GM23338 (cell line): ENCODE measurements at places on chromosomes 1 and 21.

GRCh38 chr1:37919277-37919676 lies 27.6 kb downstream of the INPP5B start:
- DNase-seq = peak; percentile 71

DNA sequence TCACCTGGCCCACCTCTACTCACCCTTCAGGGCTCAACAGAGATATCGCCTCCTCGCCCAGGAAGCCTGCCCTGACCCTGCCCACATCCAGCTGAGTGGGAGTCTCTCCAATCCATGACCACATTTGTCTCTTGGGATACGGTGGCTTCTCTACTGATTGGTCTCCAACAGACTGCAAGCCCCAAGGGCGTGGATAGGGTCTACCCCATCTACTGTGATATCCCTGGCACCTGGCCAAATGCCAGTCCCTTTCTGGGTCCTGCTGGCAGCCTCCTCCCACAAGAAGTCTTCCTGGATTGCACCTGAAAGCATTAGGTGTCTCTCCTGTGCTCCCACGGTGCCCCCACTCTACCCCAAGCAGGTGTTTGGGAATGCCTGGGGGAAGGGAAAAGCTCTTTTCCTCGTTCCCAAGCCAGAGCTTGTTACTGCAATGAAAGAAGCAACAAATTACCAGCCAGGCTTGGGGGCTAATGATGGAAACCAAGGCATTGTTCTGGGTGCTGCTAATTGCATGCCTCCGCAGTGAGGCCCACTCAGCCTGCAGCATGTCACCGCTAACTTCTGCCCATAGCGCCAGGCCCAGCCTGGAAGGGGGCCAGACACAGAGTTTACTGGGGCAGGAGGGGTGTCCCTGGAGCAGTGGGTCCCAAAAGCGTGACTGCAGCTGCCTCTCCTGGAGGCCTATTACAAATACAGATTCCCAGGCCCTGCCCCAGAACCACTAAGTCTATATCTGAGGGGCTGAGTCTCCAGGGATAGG lies 90.7 kb upstream of the IFFO2 start:
- DNase-seq = no peak

DNA sequence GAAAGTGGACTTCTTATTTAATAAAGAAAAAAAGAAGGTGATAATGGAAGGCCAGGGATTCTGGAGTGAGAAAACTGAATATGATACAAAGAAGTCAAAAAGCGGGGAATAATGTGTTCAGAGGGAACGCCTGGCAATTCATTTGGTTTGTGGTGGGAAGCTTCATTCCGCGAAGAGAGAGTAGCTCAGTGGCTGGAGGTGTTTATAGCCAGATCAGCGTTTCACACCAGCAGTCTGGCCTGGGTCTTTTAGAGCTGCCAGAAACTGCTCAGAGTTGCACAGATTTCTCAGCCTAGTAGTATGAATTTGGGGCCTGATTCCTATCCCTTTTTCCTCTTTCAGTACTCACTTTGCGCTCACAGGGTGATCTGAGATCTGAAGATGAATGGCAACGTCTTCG lies 67.8 kb upstream of the IPO9 start:
- no peak for DNase-seq

GRCh38 chr1:162466797-162467196 lies 30.8 kb upstream of the UHMK1 start:
- no peak for DNase-seq

DNA sequence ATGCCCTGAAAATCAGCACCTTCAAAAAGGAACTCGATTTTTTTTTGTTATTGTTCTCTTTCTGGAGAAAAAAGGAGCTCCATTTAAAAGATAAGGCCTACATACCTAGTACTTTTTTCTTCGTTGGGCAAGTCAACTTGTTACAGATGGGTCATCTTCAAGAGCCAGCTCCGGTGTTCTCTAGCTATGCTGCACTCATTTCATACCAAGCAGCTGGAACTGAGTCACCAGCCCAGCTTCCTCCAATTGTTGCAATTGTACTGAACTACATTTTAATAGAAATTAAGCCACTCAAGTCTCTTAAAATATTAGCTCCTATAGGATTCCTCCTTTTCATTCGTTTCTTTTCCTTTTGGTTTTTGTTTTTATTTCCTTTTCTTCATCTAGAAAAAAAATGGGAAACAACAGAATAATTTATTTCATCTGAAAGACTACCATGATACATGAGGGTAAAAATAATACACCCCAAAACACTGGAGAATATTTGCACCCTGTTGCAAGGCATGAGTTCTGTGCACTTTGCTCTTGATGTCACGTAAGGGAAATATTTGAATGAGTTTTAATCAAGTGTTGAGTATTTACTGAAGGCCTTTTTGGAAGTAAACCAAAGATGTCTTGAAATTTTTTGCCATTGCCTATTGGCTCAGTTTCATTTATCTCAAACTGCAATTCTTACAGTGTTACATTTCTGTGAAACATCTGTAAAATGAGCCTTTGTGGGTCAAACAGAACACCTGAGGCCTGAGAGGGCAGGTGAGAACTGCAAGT lies 60.5 kb downstream of the CLIC4 start:
- DNase-seq = no peak

DNA sequence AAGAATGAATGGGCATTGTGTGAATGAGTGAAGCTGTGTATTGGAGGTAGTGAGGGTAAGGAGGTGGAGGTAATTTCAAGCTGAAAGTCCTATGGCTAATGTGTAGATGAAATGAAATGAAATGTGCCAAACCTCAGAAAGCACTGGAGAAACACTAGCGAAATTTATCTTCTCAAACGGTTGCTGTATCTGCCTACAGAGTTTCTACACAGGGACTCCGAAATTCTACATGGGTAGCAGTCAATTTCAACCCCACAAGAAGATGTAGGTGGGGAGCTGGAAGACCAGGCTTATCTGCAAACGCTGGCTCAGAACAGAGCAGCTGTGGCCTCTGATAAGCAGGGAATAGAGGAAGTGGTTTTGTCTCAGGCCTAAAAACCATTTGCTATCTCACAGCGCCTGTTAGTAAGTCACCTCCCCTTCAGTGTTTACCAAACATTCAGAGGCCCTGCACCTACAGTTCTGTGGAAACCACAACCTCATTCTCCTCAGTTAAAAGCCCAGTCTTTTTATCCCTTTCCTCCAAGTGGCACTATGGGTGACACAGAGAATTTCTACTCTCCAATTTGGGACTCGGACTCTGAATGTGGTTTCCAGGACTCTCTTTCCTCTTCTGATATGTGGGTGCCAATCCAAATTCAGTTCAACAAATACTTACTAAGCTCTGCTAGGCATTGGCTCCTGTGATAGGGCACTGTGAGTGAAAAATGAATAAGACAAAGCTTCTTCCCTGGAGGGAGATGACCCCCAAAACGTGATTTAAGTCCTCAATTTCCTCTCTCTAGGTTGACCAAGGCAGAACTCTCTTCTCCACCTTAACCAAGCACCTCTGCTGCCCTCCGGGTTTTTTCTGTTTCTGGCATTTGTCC lies 17.2 kb upstream of the SLAMF6 start:
- no peak for DNase-seq

GRCh38 chr1:204960306-204961125 lies 82.5 kb upstream of the CNTN2 start:
- no peak for DNase-seq

DNA sequence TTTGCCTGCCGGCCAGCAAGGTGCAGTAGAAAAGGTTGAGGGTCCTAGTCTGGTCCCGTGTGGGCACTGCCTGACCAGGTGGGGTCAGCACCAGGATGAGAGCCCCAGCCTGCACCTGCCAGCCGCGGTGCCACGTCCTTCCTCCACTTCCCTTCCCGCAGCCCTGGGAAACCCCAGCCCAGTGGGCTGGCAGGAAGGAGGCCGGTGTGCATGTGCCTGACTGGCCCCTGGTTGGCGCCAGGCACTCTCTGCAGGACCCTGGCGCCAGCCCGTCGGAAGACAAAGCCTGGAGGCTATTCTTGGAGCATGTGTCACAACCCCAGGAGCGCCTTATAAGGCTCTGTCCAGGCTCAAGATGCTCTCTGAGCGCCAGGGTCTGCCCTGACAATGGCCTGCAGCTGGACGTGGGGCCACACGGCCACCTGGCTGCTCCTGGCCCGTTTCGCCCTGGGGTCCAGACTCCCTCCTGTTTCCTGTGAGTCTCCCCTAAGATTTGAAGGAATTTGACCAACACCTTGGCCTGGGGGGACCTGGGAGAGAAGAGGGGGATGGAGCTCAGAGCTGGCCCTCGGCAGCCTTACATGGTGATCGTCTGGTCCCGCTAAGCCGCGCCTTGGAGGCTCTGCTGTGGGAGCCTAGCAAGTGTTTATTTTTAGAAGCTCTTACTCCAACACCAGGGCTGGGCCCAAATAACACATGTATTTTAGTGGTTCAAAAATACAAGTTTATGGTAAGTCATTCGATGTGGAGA lies 31.9 kb upstream of the POFUT2 start:
- no peak for DNase-seq

DNA sequence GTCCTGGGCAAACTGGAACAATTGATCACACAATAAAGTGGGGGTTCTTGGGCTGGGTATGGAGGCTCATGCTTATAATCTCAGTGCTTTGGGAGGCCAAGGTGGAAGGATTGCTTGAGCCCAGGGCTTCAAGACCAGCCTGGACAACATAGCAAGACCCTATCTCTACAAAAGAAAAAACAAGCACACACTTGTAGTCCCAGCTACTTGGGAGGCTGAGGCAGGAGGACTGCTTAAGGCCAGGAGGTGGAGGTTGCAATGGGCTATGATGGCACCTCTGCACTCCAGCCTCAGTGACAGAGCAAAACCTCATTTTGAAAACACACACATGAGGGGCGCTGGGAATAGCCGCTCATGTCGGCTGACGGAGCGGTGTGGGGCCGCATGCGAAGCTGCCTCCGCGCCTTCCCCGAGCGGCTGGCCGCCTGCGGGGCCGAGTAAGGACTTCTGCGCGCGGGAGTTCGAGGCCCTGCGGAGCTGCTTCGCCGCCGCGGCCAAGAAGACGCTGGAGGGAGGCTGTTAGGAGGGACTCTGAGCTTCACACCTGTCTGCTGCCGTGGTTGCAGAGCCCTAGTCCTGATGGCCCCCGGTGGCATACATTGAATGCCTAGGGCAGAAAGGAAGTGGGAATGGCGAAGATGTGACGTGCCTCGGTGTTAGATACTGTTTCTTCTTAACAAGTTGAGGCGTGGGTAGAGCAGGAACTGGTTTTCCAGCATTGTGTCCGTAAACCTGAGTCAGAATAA lies 59.5 kb downstream of the ACBD3 start:
- DNase-seq = no peak

GRCh38 chr1:85444381-85444780 lies 20.6 kb downstream of the DDAH1 start:
- DNase-seq = no peak

DNA sequence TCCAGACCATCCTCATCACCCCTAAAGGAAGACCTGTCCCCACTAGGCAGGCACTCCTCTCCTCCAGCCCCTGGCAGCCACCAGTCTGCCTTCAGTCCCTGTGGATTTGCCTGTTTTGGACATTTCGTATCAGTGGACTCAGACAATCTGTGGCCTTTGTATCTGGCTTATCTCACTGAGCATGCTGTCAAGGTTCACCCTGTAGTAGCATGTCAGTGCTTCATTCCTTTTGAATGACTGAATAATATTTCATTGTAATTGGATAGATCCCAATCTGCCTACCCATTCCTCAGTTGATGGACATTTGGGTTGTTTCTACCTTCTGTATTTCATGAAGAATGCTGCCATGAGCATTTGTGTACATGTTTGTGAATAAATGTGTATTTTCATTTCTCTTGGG lies 32.9 kb upstream of the RNF187 start:
- DNase-seq = no peak

DNA sequence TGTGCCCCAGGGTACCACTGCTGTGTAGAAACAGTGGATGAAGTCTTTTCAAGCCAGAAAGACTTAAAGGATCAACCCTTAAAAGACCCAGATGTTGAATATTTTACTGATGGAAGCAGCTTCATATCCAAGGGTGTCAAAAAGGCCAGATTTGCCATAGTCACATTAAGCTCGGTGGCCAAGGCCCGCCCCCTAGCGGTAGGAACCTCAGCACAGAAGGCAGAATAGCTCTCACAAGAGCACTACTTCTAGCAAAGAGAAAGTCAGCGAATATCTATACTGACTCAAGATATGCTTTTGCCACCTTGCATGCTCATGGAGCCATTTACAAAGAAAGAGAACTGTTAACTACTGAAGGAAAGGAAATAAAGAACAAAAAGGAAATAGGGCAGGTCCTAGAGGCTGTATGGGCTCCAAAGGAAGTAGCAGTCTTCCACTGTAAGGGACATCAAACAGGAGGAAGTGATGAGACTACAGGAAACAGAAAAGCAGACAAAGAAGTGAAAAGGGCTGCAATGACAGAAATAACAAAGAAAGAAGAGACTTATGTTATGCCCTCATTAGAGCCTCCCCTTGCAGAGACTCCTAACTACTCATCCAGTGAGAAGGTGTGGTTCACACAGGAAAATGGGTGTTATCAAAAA lies 90.5 kb downstream of the LIPI start:
- DNase-seq = peak; percentile 82

DNA sequence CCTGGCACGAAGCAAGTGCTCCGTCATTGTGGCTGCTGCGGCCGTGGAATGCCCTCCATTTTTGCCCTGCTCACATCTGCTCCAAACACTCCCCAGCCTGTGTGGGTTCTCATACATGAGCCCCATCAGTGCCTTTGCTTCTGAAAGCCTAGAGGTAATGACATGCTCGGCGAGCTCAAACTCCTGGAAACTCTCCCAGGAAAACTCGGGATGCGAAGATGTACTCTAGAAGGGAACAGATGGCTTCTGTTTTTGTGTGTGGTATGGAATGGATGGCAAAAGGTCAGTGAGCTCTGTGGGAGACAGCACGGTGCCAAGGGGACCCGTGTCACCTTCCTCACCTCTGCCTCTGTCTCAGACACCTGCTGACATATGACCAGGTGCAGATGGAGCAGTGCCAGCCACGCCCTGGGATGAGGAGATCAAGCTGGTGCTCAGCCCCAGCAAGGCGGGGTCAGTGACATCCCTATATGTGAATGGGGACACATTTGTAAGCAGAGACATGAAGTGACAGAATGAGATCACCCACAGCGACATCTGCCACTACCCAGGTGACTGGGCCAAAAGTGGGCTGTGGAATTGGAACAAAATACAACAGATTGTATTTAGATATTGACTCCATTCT lies 84.1 kb upstream of the COX20 start:
- no peak for DNase-seq

GRCh38 chr1:48718116-48718630 lies 58.5 kb downstream of the BEND5 start:
- DNase-seq = no peak

GRCh38 chr1:246631426-246631825 lies 65.2 kb downstream of the CNST start:
- no peak for DNase-seq

- no peak for DNase-seq
These were observed 44.1 kb downstream of the ZNF678 start for GRCh38 chr1:227607336-227607898.
